ENCODE measurements at places on chromosomes 2 and 18.
A peak's percentile ranks its signal among the peaks of the same experiment; 100 is the strongest.

DNA sequence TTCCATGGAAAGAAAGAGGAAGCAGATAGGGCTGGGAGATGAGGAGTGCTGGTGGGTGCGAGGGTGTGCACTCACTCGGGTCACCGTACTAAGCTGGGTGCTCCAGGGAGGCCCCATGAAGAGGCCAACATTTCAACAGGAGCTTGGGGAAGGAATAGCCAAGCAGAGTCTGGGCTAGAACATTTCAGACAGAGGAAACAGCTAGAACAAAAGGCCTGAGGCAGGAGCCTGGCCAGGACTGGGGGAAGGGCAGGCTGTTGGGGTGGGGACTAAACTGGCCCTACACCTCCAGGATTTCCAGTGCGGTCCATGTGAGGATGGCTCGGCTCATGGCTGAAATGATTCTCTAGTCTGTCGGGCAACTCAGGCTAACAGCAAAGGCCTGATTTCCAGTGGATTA lies 90.8 kb downstream of the ZFP36L2 start:
- no peak for DNase-seq

DNA sequence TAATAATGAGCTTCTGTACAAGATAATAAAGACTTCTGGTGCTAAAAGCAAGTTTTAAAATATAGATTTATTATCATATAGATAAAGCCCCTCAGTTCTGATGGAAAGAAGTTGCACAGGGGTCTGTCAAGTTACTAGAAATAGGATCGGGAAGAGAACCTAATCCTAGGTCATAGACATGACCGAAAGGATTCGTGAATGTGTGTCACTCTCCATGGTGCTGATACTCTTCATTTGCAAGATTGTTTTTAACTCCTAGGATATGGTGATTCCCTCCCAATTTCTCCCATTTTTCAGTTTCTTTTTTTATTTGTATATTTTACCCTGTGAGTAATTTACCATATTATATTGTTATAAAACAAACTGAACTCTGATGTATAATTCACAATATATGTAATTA lies 58.9 kb upstream of the CTNNA2 start:
- no peak for DNase-seq

DNA sequence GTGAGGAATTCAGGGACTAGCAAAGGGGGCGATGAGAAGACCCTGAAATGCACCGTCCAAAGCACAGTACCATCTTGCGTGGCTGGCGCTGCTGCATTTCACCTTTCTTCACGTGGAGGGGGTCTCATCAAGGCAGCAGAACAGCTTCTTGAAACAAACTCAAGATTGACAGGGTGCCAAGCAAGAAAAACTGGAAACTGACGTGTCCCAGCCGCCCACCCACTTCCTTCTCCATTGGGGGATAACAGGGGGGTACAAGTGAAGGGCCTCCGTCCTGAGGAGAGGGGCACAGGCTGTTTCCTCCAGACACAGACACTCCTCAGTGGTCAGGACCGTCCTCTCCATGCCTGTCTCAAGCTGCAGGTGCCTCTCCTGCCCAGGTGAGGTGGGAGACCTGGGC lies 32.5 kb downstream of the HDAC4 start:
- no peak for DNase-seq

GRCh38 chr2:23427350-23427749 lies 42.4 kb downstream of the KLHL29 start:
- DNase-seq = no peak

DNA sequence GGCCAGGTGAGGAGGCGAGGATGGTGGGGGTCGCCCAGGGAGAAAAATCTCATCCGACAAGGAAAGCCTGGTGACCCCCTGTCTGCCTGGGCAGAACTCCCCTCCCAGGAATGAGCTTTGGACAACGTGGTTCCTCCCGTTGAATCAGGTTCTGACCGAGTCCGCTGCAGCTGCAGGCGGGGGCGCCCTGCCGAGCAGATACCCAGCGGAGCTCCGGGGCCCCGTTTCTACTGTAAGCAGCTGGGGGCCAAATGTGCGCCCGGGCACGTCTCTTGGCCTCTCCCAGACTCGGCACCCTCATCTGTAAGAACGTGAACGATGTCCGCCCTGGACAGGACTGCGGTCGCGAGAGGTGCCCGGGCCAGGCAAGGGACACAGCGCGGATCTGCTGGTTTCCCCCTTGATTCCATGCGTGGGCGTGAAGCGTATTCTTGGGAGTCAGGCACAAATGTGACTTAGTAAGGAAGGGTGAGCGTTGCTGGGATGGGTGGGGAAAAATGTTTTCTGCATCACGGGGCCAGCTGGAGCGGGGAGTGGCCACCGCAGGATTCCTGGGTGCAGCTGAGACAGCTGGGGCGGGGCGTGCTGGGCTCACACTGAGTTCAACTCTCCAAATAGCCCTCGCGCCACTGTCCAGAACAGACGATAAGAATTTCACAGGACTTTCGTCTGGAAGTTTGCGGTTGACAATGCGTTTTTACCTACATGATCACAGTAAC lies 20.2 kb upstream of the TUBB6 start:
- peak; percentile 52 for DNase-seq

DNA sequence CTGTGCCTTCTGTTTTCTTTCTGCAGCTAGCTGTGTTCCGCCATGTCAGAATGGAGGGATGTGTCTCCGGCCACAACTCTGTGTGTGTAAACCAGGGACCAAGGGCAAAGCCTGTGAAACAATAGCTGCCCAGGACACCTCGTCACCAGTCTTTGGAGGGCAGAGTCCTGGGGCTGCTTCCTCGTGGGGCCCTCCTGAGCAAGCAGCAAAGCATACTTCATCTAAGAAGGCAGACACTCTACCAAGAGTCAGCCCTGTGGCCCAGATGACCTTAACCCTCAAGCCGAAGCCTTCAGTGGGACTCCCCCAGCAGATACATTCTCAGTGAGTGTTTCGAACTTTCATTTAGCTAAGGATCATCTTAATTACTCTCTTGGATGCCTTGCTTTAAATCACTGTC lies 74.1 kb downstream of the LTBP1 start:
- DNase-seq = no peak

DNA sequence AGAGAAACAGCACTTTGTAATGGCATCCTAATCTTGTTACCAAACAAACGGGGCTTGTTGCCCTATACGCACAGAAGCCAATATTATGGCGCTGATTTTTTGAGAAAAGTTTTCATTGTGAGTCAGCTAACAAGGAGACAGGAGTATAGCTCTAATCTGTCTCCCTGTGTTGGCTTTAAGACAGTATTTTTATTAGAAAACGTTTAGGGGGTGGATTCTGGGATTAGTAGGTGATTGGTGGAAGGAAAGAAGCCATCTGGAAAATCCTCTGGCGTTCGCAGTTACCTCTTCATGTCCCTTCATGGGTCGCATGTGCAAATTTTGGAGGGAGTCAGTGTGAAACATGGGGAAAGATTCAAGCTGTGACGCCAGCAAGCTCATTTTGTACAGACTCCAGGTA lies 698 bp upstream of the TMEM237 start:
- DNase-seq = no peak

- no peak for DNase-seq
These were observed 160.7 kb upstream of the SP5 start for GRCh38 chr2:170554278-170554955.
